ENCODE measurements at places on chromosomes 4 and X.

DNA sequence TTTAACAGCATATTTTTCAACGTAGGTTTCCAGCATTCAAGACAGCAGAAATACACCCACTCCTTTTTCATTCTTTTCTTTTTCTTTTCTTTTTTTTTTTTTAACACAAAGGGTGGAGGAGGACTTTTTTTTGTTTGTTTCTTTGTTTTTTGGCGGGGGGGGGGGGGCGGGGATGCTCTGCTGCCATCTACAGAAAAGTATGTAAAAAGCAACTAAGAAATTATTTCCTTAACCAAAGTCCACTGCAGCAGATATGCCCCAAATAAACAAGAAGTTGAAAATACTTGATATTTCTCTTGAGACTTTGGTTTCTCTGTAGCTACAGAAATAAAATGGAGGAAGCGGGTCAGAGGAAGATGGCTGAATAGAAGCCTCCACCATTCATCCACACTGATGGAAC lies 63.2 kb upstream of the PBDC1 start:
- no peak for DNase-seq

GRCh38 chr4:98027827-98028226 lies 115.4 kb downstream of the STPG2 start:
- no peak for DNase-seq

GRCh38 chr4:100869276-100869675 lies 351.5 kb upstream of the EMCN start:
- DNase-seq, result no peak

DNA sequence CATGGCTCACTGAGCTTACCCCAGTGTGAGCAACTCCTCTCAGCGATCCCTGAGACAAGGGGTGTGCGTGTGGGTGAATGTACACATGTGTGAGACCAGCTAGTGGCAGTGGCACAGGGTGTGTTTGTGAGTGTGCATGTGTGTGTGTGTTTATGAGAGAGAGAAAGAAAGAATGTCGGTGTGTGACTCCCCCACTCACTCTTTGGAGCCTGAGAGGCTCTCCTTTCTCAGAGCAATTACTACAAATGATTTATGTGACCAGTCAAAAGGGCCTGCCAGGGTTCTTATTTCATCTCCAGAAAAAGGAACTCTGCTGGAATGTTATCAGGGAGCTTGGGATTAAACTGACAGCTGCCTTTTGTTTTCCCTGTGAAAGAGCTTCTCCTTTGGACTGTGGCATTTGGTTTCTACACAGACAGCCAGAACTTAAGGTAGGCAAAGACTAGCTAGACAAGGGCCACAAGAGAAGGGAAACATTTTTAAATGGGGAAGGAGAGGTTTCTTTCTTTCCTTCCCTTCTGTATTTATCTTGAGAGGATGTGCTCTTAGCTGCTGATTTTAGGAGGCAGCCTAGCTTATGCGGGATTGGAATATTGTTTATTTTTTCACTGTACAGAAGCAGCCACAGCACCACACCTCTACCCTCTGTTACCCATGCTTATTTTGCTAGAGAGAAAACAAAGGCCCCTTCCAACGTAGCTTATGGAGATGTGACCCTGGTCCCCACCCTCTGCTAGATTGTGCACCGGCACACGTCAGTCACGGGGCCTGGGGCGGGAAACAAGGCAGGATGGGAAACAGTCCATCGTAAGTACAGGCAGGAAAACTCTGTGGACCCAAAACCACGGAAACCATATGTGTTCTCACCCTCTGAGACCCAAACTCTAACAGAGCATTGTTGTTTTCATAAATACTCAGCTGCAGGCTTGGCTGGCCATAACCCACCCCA lies 143.5 kb downstream of the MGST2 start:
- no peak for DNase-seq

- no peak for DNase-seq
Observed at GRCh38 chrX:10725071-10725470, 104.7 kb upstream of the MID1 start.
